Renal cortex interstitium (tissue), 15 donors: ENCODE measurements at places on chromosomes 5 and 9. TPM values are rescaled to one million over a fixed set of nuclear protein-coding genes. Genes with fewer than 3 reads are reported as not detected.

The LTC4S gene
- polyA plus RNA-seq = 6.8 TPM

The DND1 gene
- polyA plus RNA-seq = 1.0 TPM

The IL4 gene
- polyA plus RNA-seq = not detected

The TXNDC15 gene
- polyA plus RNA-seq = 89.5 TPM

The QRFP gene
- polyA plus RNA-seq = 0.57 TPM

The MAP1B gene
- 16.5 TPM for polyA plus RNA-seq

The EGFLAM gene
- polyA plus RNA-seq = 11.5 TPM

The SYNPO gene
- 111 TPM for polyA plus RNA-seq

The BARX1 gene
- polyA plus RNA-seq = 0.63 TPM

The C8G gene
- 1.4 TPM for polyA plus RNA-seq
